Inflammatory macrophage (primary cell): ENCODE measurements at places on chromosomes 4 and X.

- no peak for DNase-seq
These were observed 20.6 kb downstream of the GSX2 start for GRCh38 chr4:54120518-54120917.

DNA sequence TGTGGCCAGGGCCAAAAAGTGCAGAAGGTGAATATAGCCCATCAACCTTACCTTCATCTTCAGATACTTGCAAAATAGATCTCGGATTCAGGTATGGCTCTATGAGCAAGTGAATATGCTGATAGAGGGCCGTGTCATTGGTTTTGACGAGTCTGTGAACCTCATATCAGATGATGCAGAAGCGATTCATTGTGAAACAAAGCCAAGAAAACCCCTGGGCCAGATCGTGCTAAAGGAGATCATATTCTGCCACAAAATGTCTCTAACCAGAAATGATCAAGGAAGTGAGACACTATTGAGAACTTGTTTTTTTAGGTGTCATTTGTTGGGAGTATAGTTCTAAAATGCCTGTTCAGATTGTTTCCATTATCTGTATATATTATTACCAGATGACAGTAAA, 48.3 kb downstream of the PDK3 start:
- DNase-seq: no peak

- DNase-seq: no peak
These were observed 110.1 kb upstream of the MED14 start for GRCh38 chrX:40845331-40845911.

DNA sequence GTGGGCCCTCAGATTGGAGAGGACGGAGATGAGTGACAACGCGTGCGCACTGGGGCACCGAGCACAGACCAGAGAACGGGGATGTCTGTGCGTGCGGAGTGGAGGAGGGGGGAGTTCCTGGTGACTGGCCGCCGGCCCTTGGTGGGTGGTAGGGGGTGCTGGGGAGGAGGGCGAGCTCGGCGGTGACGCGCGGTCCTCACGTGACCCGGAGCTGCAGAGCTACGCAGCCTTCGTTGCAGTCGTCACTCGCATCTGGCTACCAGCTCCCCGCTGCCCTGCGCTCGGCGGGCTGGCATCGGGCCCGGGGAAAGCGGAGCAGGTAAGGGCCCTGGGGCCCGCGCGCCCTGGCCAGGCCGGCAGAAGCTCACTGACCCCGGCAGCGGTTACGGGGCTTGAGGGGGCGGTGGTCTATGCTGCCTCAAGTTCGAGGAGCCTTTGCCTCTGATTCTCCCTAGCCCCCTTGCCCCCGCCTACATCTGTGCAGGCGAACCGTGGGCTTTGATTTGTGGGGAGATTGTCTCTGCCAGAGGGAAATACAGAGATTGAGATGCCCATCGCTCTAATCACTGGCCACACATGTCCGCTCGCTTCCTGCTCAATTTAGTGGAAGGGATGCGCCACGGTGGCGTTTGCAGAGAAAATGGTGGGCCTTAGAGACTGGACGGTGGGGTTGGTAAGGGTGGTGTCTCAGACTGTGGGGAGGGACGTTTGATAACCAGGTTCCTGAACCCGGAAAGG, at the start of gene ARMCX4:
Gene ARMCX4, plus strand, starts transcription at position 245 of the 738 bp plus-strand sequence. CDS start 3,134 bp downstream, outside the sequence.
- peak; percentile 2 for DNase-seq

GRCh38 chrX:151227627-151228026, 51.2 kb downstream of the GPR50 start:
- no peak for DNase-seq

DNA sequence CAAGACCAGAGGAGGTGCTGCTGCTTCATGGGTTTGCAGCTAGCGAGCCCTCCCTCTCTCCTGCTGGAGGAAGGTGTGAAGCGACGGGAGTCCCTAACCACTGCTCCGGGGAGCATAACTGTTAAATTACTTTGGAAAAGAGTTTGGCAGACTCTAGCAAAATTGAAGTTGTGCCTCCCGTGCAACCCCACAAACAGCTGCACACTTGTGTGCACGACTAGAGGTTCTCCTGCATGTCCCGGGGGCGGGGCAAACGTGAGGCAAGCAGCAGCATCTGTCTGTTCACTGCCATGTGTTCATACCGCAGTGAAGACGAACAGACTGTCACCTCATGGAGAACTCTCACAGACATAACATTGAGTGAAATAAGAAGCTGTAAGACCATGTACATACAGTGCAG, 34.5 kb downstream of the TNIP2 start:
- no peak for DNase-seq

- no peak for DNase-seq
These were observed 168.5 kb upstream of the GPC4 start for GRCh38 chrX:133583825-133584224.

DNA sequence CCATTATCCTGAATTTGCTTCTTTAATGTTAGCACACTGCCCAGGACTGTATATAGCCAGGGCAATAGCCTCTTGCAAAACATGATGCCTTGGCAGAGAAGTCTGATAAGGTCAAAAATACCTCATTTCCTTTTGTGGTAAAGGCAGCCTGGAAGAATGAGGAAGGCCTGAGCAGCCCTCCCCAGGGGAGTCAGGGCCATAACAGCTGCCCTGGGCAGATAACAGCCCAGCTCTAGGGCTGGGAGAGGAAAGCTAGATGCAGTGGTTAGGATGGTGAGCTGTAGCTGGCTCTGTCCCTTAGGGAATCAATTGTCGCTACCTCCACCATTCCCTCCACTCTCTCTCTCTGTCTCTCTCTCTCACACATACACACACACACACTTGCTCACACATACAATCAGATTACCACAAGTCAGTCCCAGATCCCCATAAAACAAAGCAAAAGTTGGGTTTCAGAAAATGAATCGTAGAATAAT, 29.2 kb downstream of the EFHC2 start:
- peak; percentile 54 for DNase-seq
